Pulmonary artery endothelial cell (primary cell): ENCODE measurements at places on chromosomes 1 and 21. TPM values are rescaled to one million over a fixed set of nuclear protein-coding genes. Genes with fewer than 3 reads are reported as not detected.

OR6K3 gene
- total RNA-seq = not detected in 2 replicates

IPO13 gene
- 8.6 and 17.6 TPM in 2 replicates for total RNA-seq

KCNE2 gene
- not detected in 2 replicates for total RNA-seq

RNF186 gene
- not detected in 2 replicates for total RNA-seq

CYP4Z1 gene
- total RNA-seq = not detected in 2 replicates

TGFB2 gene
- 6.4 and 7.7 TPM in 2 replicates for total RNA-seq

STIL gene
- 8.4 and 15.8 TPM in 2 replicates for total RNA-seq

DCAF6 gene
- total RNA-seq = 47.9 and 49.9 TPM in 2 replicates

TSTD1 gene
- 19.1 and 44.2 TPM in 2 replicates for total RNA-seq

ARHGAP29 gene
- 159 and 190 TPM in 2 replicates for total RNA-seq

RERE gene
- 38.1 and 60.7 TPM in 2 replicates for total RNA-seq

DNA sequence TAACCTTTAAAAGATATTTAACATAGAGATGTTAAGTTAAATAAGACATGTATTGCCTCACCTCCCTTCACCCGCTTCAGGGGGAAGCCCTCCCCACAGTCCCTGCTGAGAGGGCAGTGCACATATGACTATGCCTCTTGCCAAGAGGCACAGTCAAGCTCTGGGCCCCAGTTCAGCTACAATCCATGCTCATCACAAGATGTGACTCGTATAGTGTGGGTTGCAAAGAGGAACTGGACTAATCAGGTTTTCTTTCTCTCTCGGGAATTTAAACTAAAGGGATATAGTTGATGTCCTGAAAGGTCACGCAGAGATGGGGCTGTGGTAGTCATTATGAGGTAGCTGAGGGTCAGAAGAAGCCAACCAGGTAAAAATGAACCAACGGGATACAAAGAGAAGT lies 35.6 kb downstream of the LYST start:
- no peak for DNase-seq

GRCh38 chr1:6154525-6155319 lies 25.4 kb downstream of the CHD5 start:
- no peak for DNase-seq

DNA sequence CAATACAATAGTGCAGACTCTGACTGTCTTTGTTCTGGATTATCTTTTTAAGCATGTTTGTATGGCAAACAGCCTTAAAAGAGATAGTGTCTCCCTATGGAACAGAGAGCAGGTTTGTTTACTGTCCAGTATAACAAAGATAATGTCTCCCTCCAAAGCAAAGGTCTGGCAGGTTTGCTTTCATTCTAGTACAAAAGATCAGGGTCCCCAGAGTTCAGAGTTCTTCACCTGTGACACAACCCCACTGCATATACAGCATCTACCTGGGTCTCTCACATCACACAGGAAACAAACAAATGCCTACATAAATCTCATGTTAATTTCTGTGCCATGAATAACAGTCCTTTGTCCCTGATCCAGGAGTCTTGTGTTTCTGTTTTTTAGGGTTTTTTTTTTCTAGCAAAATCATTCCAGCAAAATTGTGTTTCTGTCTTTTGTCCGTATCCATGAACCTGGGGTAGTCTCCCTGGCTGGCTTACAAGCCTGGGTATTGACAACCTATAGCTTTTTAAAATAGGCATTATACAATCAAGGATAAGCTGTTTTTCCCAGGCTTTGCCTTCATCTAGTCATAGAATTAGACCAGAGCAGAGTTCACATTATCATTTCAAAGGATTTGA lies 89.4 kb upstream of the PTBP2 start:
- no peak for DNase-seq

DNA sequence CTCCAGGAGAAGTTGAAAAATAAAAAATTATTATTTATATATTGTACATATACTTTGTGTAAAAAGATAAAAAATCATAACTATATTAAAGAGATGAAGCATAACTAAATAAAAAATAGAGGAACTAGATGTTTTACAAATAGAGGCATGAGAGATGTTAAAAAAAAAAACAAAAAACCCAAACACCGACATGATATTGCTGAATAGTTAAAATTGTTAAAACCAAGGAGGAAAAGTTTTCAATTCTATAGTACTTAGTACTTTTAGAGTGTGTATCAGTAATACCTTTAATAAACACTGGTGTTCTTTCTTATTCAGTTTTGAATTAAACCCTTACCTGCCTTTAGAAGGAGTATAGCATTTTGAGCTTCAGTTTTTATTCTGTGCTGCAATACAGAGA lies 32.1 kb downstream of the BACH1 start:
- no peak for DNase-seq

DNA sequence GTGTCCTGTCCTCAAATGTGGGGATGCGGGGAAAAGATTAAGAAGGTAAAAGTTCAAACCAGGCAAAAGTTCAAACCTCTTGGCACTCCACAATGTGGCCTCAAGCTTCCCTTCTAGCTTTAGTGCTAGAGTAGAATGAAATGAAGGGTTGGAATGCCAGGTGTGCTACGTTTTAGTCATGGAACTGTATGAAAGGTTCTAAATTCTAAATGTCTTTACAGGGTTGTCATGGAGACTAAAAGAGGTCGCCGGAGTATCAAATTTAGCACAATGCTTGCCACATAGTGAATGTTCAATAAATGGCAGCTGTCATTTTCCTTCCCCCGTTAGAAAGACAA lies 57.2 kb upstream of the LRRC8D start:
- DNase-seq = no peak

DNA sequence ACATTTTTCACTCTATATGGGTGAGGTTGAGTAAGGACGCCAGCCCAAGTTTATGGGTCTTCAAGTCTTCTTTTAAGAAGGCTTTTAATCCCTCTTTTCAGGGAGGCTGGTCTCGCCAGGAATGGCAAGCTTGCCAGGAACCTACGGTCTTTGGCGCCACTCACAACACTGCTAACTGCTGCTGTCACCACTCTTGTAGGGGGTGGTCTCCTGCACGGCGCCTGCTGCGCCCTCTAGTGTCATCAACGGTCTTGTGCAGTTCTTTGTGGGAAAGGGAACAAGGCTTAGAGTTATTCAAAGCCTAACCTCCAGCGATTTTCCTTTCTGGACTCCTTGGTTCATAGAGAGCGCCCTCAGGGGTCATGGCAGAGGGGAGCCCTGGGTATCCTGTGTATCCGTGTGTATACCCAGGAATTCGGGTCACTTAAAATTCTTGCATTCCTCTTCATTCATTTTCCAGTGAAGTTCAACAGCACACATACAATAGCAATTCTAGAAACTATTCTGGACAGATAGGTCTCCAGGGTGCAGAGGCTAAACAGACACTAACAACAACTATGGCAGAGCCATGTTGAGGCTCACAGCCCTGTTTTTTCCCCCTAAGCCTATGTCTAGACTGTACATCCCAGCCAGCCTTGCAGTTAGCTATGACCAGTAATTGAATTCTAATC lies 392.8 kb upstream of the CAMK1G start:
- peak; percentile 24 for DNase-seq

DNA sequence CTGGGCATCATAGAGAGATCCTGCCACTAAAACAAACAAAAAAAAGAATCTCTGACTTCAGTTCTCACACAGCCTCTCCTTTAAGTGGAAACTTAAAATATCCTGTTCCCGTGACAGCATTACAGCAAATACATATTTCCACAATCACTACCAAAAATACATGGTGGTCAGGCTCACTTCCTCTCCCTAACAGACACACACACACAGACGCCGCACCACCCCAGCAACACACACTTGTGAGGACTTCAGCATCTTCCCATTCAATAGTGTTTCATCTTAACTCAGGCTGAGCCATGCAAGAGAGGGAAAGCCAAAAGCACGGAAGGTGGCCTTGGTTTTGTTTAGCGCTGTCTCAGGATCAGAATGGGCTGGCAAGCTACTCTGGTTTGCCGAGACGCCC lies 21.9 kb downstream of the KIAA1614 start:
- DNase-seq = no peak

DNA sequence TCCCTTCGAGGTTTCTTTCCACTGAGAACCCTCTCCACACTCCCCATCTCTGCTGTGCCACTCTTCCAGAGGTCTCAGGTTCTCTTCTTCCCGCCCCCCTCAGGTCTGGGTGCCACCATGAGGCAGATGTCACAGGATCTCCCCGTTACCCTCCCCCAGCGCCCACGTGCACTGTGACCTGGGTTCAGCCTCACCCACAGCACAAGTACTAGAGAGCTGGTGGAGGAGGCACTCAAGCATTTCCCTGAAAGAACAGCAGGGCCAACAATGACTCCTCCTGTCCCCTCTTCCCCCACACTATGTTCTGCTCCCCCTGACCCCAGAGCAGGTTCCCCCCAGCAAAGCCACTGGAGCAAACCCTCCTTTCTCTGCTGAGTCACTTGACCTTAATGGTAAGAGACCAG lies 14.3 kb downstream of the PLEKHA6 start:
- DNase-seq = no peak

GRCh38 chr1:38589036-38589435 lies 270.5 kb downstream of the RRAGC start:
- no peak for DNase-seq

- DNase-seq = no peak
Measured at GRCh38 chr1:220577926-220578325, 50.0 kb downstream of the MARK1 start.

GRCh38 chr1:201946224-201946908 lies at the start of gene LMOD1:
Gene LMOD1 (minus strand): TSS chr1:201946548. CDS start chr1:201946340, 208 bp downstream.
- DNase-seq = peak; percentile 49

DNA sequence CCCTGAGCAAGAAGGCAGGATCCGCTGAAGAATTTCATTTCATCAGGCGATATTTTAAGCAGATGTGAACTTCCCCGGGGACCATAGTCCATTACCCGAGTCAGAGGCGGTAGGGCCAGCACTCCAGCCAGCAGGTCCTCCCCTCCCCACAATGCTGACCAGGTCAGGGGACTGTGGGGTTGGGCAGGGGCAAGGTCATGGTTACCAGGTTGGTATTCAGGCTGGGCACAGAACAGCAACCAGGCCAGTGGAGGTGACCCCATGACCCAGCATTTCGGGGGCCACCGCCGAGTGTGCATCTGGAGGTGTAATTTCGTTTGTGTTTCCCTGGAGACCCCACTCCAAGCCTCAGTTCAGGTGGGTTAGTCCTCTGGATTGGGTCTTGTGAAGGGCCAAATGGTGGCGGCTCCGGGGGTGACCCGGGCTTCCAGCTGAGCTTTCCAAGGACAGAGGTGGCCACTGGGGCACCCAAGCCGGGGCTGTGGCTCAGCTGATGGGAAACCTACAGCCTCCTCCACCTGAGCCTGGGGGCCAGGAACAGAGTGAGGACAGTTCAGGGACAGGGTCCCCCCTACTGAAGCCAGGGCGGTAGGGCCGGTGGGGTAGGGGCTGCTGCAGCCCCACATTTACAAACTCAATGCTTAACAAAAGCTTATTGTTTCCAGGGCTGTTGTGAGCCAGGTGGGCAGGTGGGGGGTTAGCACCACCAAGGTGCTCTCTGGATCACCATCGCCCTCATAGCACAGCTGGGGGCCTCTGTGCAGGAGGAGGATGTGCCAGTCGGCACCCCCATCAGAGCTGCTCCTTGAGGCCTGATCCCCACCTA lies 2.8 kb downstream of the PRDM16 start:
- DNase-seq = no peak

DNA sequence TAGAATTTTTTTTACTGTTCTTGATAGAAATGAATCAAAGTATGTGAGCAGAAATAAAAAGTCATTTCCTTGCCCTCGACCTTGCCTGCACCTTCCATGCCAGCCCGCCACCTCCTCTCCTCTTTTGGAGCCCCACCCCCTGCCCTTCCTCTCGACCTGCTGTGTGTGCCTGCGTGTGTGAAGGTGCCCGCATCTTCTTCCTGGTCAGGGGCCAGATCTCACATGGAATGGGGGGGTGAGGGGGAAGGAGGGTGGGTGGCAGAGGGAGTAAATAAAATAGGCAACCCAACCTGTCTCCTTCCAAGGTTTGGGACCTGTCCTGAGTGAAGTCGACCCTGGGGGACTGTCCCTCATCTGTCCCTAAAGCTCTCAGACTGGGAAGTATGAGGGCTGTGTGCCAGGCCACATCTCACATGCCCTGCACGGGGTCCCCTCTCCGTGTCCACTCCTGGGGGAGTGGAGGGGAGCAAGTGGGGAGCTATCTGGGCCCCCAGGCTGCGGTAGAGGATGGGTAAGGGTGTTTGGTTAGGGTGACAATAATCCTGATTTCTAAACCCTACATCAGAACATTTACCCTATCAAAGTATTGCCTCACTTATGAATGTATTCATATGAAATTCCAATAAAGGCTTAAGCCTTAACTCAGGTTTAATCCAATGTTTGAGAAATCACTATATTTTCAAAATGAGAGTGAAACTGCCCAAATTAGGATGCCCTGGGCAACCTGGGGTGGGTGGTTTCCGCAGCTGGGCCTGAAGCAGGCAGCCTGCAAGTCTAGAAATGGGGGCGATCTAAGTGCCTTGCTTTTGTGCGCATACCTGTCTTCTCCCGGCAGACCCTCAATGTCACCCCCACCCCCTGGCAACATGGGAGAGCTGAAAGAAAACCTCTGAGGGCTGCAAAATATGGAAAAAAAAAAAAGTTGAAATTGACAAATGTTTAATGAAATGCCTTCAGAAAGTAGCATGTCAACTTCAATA lies 15.4 kb downstream of the AMPD2 start:
- DNase-seq = no peak

GRCh38 chr1:17662296-17662695 lies 92.8 kb upstream of the ACTL8 start:
- DNase-seq = no peak

DNA sequence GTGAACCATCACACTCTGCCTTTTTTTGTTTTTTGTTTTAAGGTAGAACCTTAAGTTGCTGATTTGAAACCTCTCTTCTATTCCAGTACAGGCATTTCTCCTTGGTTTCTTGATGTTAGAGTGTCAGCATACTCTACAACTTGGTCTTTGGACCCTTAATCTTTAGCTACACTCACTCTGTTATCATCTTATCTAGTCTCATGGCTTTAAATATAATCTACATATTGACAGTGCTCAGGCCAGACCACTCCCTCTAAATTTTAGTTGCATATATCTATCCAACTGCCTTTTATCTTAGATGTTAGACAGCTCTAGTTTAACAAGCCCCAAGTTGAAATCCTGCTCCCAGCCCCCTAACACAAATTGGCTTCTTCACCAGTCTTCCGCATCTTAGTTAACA lies 22.1 kb downstream of the NME7 start:
- no peak for DNase-seq

GRCh38 chr1:207230441-207230840 lies 91.0 kb upstream of the CD55 start:
- no peak for DNase-seq

GRCh38 chr1:162605225-162605927 lies 26.9 kb upstream of the DDR2 start:
- peak; percentile 89 for DNase-seq

GRCh38 chr1:193083365-193084088 lies 21.7 kb downstream of the GLRX2 start:
- no peak for DNase-seq

- no peak for DNase-seq
Measured at GRCh38 chr1:242025681-242026080, 26.8 kb upstream of the MAP1LC3C start.
